ENCODE measurements at places on chromosomes 1 and 21.

GRCh38 chr1:184624626-184625025 lies 130.0 kb downstream of the EDEM3 start:
- DNase-seq, result no peak

DNA sequence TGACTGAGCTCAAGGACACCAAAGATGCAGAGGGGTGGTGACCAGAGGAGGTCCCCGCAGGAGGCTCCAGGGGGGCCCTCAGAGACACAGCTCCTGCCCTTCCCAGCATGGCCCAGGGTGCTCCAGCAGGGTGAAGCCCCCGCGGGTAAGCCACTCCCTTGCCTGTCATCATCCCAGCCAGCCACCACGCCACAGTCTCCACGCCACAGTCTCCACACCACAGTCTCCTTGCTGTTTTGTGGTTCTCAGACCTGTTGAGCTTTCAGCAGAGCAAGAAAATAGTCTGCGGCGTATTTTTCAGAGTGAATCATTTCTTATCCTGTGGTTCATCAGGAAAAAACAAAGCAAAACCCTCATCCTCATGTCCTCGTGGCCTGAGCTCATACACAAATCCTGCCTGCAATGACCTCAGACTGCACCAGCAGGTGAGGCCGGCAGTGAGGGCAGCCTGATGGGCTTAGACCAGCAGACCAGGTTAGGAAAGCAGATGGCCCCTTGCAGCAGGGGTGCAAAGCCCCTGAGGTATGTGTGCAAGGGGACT lies 25.7 kb upstream of the ABCG1 start:
- peak; percentile 54 for DNase-seq

DNA sequence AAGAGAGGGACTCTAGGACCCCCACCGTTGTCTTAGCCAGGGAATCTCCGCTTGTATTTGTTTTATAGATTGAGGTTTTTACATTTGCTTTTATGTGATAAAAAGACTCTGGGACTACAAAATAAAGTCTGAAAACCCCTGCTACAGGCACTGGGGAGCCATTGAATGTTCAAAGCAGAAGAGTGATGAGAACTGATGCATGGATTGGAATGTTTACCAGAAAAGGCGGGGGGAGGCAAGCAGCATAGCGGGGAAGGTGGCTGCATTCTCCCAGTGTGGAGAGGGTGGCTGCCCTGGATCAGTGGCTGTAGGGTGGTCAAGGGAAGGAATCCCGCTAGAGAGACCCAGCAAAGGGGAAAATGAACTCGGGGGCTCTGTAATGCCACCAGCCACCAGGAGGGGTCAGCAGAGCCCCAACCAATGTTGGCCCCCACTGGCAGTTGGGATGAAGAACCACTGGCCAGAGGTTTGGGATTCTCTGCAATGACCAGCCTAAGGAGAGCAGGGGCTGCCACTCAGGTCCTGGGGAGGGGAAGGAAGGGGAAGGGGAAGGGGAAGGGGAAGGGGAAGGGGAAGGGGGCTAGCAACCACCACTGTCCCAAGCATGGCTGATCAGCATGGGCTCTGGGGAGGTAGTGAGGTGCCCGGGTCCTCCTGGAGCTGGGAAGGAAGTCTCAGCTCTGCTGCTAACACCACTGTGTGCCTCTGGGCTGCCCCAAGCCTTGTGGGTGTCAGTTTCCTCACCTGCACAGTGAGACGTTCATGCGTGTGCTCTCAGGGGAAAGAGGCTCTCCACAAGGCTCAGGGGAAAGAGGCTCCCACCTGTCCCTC lies 19.2 kb upstream of the PEF1 start:
- peak; percentile 56 for DNase-seq

DNA sequence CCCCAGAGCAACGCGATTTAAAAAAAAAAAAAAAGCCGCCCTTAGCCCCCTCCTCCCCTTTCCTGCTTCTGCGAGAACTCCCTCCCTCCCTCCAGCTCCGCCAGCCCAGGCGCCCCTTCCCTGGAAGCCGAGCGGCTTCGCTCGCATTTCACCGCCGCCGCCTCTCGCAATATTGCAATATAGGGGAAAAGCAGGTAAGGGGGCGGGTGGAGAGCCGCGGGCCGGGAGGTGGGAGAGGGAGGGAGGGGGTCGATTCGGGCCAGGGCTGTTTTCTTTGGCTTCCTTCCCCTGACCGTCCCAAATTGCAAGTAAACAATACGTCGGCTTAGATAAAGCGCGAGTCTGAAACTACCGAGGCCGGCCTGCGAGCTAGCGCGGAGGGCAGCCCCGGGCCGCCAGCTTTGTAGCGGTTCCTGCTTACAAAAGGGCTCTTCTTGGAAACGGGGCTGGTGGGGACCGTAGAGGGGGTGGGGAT lies 408 bp downstream of the LMO4 start:
- peak; percentile 39 for DNase-seq

- DNase-seq, result no peak
These were observed 20.4 kb downstream of the C21orf91 start for GRCh38 chr21:17798796-17799195.

DNA sequence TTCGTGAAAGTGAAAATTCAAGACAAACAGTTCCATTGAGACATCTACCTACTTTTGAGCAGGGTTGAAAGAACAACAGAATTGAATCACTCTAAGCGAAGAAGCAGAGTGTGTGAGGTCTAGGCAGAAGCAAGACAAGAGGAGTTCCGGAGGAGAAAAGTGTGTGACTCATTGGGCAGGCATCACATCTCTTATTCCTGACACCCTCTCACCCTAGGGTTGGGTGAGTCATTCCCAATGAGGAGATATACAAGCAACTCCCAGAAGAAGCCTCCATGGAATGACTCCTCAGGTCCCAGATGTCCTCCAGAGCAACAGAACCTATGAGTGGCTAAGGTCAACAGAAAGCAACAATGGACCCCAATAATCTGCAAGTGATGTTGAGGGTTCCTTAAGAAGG lies 138.1 kb downstream of the TPR start:
- DNase-seq, result no peak

DNA sequence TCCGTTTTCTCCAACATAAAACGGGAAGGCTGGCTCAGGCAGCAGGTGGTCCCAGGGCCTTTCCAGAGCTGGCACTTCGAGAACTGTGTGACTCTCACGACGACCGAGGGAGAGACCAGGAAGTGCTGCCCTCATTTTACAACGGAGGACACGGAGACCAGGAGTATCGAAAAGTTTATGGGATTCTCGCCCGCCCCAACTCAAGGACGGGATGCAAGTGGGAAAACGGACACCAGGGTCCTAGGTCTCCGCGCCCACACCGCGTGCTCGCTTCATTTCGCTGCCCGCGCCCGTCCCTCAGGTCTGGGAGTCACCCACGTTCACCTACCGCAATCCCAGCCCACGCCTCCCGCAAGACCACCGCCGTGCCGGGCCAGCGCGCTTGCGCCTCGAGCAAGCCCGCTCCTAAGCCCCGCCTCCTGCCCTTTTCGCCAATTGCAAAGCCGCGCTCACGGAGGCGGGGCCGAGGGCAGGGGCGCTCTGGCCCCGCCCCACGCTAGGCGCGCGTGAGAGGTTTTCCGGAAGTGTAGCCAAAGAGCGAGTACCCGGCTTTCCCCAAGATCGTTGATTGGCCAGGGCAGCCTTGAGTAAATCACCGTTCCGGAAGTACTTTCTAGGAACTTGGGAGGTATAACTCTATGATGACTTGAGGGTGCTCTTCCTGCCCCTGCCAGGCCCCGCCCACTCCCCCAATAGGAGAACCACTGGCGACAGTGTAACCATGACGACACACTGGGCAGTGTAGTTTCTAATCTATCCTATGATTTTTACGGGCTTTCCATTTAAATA lies at the start of gene PARS2:
Gene PARS2 (minus strand): TSS at position 391 of the 789 bp plus-strand sequence. CDS start 5,362 bp downstream, outside the sequence.
- peak; percentile 99 for DNase-seq

DNA sequence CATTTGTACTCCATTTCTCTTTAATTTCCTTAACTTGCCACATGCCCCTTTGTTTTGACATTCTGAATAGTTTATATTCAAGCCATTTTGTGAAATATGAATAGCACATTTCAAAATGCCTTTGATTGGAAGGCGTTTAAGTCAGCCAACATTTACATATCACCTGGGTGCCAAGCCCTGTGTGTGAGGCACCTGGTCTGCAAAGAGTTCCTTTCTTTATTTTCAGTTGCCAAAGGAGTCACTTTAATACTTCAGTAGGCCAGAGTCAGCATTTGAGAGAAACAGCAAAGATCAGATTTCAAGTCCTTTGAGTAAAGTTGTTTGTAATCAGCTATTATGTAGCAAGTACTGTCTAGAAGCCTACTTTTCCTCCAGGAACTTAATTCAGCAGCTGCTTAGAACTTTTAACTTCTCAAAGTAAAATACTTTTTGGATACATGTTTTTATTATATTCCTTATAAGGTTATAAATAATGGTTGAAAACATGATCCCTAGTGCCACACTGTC lies 70.8 kb downstream of the DTL start:
- no peak for DNase-seq

GRCh38 chr1:19517017-19517416 lies 31.7 kb upstream of the CAPZB start:
- DNase-seq, result no peak

DNA sequence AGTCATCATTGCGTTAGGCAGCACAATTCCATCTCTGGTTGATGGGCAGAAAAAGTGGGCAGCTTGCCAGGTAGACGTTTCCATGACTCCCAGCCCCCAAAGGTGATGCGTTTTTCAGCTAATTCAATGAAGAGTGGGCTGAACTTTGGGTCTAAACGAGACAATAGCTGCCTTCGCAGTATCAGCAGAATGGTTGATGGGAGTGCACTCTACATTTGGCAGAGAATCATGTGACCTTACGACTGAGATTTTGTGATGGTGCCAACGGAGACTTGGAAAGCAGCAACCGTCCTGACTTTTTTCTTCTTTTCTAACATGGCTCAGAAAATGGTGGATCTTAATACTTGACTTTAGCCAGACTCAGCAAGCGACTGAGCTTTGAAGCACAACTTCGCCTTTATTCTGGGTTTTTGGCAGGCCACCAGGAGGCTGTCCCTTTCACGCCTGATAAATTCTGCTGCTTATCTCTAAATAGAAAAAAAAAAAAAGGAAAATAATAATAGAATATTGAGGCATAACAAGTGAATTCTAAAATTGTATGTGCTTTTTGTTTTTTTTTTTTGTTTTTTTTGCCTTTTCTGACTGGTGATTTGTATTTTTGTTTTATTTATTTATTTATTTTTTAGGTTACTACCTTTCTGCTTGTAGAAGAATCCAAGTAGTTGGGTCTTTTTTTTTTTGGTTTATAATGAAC lies 804.8 kb downstream of the USP25 start:
- no peak for DNase-seq

DNA sequence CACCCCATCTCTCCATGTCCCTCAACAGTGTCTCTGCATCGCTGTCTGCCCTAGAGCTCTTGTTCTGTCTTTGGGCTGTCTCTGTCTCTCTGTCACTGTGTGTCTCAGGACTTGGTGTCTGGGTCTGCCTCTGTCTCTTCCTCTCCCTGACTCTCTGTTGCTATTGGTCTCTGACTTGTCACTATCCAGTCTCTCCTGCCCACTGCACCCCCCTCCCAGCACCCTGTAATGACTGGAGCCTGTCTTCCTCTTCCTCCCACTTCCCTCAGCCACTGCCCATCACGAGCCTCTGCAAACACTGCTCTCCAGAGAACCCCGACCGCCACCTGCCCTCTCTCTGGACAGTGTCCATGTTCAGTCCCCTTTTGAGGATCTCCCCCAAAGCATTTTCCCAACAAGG lies 12.1 kb downstream of the PEAR1 start:
- no peak for DNase-seq

GRCh38 chr1:1061682-1062345 lies 12.3 kb downstream of the RNF223 start:
- no peak for DNase-seq

- no peak for DNase-seq
These were observed 11.9 kb downstream of the PDE4B start for GRCh38 chr1:65804584-65804983.

- DNase-seq, result no peak
These were observed 48.5 kb downstream of the CELF3 start for GRCh38 chr1:151668090-151668489.

DNA sequence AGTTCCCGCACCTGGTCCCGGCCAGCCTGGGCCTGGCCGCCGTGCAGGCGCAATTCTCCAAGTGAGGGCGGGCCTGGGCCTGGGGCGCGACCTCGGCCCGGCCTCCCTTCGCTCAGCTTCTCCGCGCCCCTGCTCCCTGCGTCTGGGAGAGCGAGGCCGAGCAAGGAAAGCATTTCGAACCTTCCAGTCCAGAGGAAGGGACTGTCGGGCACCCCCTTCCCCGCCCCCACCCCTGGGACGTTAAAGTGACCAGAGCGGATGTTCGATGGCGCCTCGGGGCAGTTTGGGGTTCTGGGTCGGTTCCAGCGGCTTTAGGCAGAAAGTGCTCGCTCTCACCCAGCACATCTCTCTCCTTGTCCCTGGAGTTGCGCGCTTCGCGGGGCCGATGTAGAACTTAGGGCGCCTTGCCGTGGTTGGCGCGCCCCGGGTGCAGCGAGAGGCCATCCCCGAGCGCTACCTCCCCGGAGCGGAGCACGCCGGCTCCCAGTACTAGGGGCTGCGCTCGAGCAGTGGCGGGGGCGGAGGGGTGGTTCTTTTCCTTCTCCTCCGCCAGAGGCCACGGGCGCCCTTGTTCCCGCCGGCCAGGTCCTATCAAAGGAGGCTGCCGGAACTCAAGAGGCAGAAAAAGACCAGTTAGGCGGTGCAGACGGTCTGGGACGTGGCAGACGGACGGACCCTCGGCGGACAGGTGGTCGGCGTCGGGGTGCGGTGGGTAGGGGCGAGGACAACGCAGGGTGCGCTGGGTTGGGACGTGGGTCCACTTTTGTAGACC lies 1.2 kb downstream of the OLIG1 start:
- DNase-seq, result no peak

DNA sequence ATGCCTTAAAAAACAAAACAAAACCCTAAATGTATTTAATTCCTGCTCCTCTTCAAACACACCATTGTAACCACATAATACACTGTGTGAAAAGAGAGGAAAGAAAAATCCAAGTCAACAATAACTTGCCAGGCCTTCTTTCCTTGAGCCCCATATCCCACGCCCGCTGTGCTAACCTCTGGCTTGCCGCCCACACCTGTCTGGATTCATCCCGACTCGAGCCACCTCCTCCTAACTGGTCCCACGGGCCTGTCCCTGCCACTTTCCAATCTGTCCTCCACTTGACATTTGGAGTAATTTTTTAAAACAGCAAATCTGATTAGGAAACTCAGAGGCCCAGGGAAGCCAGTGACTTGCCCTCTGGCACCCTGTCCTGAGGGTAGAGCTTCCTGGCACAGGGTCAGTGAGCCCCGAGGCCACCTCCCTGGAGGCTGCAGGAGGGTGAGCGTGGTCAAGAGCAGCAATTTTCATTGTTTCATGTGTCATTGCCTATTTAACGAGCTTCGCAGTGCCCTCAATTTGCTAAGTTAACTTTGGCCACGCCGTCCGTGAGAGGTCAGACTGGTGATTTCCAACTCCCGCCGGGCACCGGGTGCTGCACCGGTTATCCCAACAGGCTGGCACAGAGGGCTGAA lies 54.1 kb downstream of the B3GALT5 start:
- no peak for DNase-seq

- DNase-seq, result peak; percentile 34
These were observed 141.1 kb downstream of the TOMM20 start for GRCh38 chr1:234987415-234988154.

- DNase-seq, result no peak
These were observed 127.0 kb downstream of the MRPS6 start for GRCh38 chr21:34200288-34200905.

- no peak for DNase-seq
These were observed 28.1 kb downstream of the KMO start for GRCh38 chr1:241560146-241560848.

All from CD4-positive, alpha-beta T cell treated with Interleukin-21 for 1 hour (primary cell).